ENCODE measurements at places on chromosomes 5 and 9. TPM values are rescaled to one million over a fixed set of nuclear protein-coding genes. Genes with fewer than 3 reads are reported as not detected.

DNA sequence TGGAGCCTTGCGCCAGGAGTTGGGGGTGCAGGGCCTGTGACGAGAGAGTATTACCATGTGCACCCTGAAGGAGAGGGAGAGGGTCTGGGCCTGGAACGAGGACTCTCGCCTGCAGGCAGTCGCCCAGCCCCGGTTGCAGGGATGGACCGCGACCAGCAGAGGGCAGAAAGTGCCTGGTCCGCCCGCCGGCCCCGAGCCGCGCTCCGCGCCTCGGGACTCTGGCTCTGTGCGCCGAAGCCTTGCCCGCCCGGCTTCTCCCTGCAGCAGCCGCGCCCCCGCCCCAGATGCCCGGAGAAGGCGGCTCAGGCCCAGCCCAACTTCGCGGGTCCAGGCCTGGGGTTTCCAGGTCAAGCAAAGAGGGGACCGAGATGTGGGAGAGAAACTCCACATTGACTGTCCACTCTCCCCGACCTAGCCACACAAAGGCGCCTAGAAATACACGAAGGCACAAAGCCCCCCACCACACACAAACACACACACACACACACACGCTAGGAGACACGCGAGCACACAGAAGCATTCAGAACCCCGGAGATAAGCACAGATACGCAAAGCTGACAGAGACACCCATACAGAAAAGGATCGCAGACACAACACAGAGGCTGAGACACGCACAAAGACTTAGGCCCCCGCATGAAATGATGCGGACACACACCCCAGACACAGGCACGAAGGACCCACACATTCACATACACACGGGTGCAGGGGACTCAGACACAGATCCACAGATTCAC, 2.0 kb upstream of the LMX1B start:
- DNase-seq: peak; percentile 93
- H3K27ac ChIP-seq: no peak overlapping the region
- H3K27me3 ChIP-seq: peaks cover 57% of the 10 kb centered on the region
- peaks cover under 1% of the 10 kb centered on the region for H3K36me3 ChIP-seq
- no peak overlapping the region for H3K4me3 ChIP-seq

DNA sequence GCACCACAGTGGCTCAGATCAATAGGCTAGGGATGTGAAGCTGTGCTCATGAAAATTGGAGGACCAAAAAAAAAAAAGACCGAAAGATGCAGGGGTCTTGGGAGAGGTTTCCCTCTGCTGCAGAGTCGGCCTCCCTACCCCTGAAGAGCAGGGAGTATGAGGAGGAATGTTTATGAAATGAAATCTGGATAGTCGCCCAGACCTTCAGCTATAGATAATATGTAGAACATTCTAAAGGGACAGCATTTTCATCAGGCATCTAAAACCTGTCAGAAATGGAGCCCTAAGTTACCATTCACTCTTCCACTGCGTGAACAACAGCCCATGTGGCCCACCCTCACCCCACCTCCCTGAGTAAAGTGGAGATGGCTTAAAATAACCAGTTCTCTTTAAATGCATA, 122.9 kb downstream of the TMEM174 start:
- peaks cover 44% of the 10 kb centered on the region for H3K27me3 ChIP-seq
- H3K4me3 ChIP-seq: no peak overlapping the region
- peaks cover 40% of the 10 kb centered on the region for H3K4me1 ChIP-seq
- no peak overlapping the region for H3K27ac ChIP-seq

GRCh38 chr5:368183-369084, 46.9 kb downstream of the AHRR start:
- no peak overlapping the region for H3K4me3 ChIP-seq
- H3K27ac ChIP-seq: peak overlapping the region; percentile 58
- H3K27me3 ChIP-seq: no peaks in the 10 kb centered on the region
- H3K4me1 ChIP-seq: peaks cover 32% of the 10 kb centered on the region
- H3K36me3 ChIP-seq: peaks cover 14% of the 10 kb centered on the region
- peak; percentile 75 for DNase-seq

GRCh38 chr5:168879929-168880328, 300.8 kb upstream of the PANK3 start:
- peak overlapping the region; percentile 52 for H3K27ac ChIP-seq
- H3K27me3 ChIP-seq: no peaks in the 10 kb centered on the region
- peak overlapping the region; percentile 8 for H3K4me3 ChIP-seq
- H3K4me1 ChIP-seq: peaks cover 41% of the 10 kb centered on the region

GRCh38 chr5:42583322-42583721, 160.1 kb downstream of the GHR start:
- H3K27ac ChIP-seq: no peak overlapping the region
- no peaks in the 10 kb centered on the region for H3K36me3 ChIP-seq
- H3K4me3 ChIP-seq: no peak overlapping the region
- H3K27me3 ChIP-seq: peaks cover 10% of the 10 kb centered on the region

- H3K36me3 ChIP-seq: peaks cover 11% of the 10 kb centered on the region
- peak overlapping the region; percentile 99 for H3K27ac ChIP-seq
- peaks cover 54% of the 10 kb centered on the region for H3K4me1 ChIP-seq
- DNase-seq: no peak
- H3K27me3 ChIP-seq: no peaks in the 10 kb centered on the region
- H3K4me3 ChIP-seq: peak overlapping the region; percentile 93
Measured at GRCh38 chr5:159101685-159102084, 2.0 kb upstream of the EBF1 start.

DNA sequence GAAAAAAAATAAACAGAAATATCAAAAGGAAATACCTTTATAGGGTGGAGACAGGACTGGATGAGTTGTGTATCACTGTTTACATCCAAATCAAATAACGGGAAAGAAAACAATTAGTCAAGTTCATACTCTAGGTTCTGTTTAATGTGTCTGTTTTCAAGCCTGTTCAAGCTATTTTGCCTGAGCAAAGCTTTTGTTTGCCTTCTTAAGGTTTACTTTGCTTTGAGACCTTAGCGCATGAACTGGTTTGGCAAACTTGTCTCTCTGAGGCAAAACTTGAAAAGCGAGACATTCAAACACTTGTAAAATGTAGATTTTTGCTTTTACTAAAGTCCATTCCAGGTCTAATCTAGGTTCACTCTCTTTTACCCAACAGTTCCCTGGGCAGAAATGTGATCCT, 174.1 kb upstream of the RFX3 start:
- peaks cover 3% of the 10 kb centered on the region for H3K4me1 ChIP-seq
- no peak overlapping the region for H3K4me3 ChIP-seq
- DNase-seq: no peak
- no peak overlapping the region for H3K27ac ChIP-seq
- H3K36me3 ChIP-seq: no peaks in the 10 kb centered on the region

- no peaks in the 10 kb centered on the region for H3K27me3 ChIP-seq
- no peaks in the 10 kb centered on the region for H3K36me3 ChIP-seq
- H3K27ac ChIP-seq: no peak overlapping the region
Measured at GRCh38 chr5:13659391-13659790, 285.1 kb downstream of the DNAH5 start.

DNA sequence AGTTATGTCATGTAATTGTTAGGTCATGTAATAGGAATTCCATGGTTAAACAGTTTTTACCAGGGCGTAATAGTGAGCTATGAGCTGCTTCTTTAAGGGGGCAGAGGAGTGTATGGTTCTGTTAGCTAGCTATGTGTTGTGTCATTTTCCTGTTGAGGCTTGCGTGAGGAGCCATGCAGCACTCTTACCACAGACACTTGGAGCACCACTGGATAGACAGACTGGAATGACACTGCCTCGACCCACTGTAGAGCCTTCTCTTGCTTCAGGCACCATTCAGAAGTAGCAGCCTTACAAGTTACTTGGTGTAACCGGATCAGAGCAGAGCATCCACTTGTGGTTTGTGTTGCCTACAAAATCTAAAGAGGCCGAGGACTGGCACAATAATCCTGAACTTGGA, 28.3 kb upstream of the STOM start:
- H3K4me3 ChIP-seq: no peak overlapping the region
- peaks cover 8% of the 10 kb centered on the region for H3K27me3 ChIP-seq
- H3K4me1 ChIP-seq: peaks cover 22% of the 10 kb centered on the region

- H3K4me1 ChIP-seq: no peaks in the 10 kb centered on the region
- no peaks in the 10 kb centered on the region for H3K36me3 ChIP-seq
- peaks cover 2% of the 10 kb centered on the region for H3K27me3 ChIP-seq
- H3K27ac ChIP-seq: no peak overlapping the region
Measured at GRCh38 chr5:24525414-24525813, 119.4 kb downstream of the CDH10 start.

DNA sequence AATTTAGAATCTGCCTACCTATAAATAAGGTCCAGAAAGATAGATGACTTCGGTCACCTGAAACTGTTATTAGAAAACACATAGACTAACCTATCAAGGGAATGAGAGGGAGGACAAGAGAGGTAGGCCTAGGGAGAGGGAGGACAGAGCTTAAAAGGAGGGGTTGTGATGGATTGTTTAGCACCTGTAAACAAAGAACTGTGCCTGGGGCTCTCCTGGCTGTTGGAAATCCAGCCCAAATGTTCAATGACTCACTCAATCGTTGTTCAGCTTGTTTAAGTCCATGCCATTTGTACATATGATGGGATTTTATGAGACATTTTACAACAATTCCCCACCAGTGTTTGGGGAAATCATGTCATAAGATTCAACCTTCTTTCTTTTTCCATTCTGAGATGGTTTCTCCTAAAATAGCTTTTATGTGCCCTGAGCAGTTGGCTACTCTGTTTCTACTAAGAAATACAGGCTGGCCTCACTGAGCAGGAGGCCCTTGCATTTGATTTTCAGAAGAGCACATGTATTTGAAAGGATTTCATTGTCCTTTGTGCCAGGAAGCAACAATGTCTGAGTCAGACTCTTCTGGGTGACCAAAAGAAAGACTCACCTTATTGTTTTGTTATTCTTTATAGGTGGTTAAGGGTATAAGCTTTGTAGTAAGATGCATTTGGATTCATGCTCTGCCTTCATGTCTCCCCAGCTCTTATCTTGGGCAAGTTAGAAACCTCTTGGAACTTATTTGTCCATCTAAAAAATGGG, 48.2 kb upstream of the GPR151 start:
- H3K4me3 ChIP-seq: no peak overlapping the region
- H3K36me3 ChIP-seq: no peaks in the 10 kb centered on the region
- no peak for DNase-seq
- H3K27me3 ChIP-seq: no peaks in the 10 kb centered on the region
- H3K4me1 ChIP-seq: peaks cover 18% of the 10 kb centered on the region

GRCh38 chr9:126844085-126844484, 16.4 kb upstream of the ZBTB34 start:
- DNase-seq: no peak
- peak overlapping the region; percentile 65 for H3K27ac ChIP-seq
- H3K4me1 ChIP-seq: peaks cover 19% of the 10 kb centered on the region
- no peaks in the 10 kb centered on the region for H3K36me3 ChIP-seq
- no peaks in the 10 kb centered on the region for H3K27me3 ChIP-seq

DNA sequence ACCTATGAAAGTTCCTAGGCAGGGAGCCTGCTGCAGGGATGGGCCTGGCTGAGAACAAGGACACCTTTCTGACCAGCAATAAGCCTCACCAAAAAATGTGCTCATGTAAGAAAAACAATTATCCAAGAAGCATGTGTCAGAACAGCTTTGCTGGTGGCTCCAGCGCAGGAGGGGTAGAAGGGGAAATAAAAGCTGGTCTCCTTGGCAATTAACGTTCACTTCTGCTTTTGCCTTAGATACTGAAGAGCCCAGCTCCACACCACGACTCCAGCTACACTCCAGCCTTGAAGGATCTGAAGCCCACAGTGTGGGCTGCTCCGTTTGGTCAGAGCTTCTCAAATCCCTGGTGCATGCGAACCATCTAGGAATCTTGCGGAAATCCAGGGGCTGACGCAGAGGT, 107.6 kb upstream of the PHYKPL start:
- H3K27me3 ChIP-seq: peaks cover 17% of the 10 kb centered on the region
- H3K4me1 ChIP-seq: no peaks in the 10 kb centered on the region
- no peak overlapping the region for H3K4me3 ChIP-seq

DNA sequence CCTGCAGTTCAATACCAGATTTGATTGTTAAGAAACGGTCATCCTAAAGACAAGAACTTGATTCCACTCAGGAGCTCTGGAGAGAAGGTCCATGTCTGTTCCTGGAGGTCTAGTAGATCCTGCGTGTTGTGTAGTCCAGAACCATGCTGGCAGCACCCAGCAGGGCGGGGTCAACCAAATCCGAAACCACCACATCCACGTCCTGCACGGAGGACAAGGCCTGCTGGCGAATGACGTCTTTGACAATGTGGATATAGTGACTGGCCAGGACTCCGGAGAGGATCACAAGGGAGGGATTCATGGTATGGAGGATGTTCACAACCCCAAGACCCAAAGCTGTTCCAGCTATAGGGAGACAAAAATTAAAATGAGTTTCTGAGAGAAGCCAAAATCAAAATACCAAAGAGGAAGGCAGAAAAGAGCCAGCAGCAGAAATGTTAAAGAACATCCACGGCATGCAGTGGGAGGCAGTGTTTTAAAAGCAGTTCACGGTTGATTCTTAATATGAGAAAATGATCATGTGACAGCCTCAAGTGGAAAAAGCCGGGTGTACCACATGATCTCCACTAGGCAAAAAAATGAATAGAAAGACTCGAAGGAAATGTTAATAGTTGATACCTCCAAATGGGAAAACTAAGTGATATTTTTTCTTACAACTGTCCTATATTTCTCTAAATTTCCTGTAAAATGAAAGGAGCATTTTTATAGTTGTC, 26.7 kb downstream of the CLTA start:
- no peaks in the 10 kb centered on the region for H3K27me3 ChIP-seq
- no peak overlapping the region for H3K4me3 ChIP-seq
- DNase-seq: no peak

GRCh38 chr9:34518110-34518616, 4.6 kb downstream of the ENHO start:
- H3K27ac ChIP-seq: no peak overlapping the region
- H3K4me3 ChIP-seq: no peak overlapping the region
- DNase-seq: peak; percentile 73
- H3K4me1 ChIP-seq: peaks cover 7% of the 10 kb centered on the region

GRCh38 chr5:156974328-156974727, 11.3 kb upstream of the TIMD4 start:
- peaks cover 6% of the 10 kb centered on the region for H3K27me3 ChIP-seq
- H3K27ac ChIP-seq: no peak overlapping the region
- H3K4me1 ChIP-seq: no peaks in the 10 kb centered on the region
- H3K36me3 ChIP-seq: no peaks in the 10 kb centered on the region

DNA sequence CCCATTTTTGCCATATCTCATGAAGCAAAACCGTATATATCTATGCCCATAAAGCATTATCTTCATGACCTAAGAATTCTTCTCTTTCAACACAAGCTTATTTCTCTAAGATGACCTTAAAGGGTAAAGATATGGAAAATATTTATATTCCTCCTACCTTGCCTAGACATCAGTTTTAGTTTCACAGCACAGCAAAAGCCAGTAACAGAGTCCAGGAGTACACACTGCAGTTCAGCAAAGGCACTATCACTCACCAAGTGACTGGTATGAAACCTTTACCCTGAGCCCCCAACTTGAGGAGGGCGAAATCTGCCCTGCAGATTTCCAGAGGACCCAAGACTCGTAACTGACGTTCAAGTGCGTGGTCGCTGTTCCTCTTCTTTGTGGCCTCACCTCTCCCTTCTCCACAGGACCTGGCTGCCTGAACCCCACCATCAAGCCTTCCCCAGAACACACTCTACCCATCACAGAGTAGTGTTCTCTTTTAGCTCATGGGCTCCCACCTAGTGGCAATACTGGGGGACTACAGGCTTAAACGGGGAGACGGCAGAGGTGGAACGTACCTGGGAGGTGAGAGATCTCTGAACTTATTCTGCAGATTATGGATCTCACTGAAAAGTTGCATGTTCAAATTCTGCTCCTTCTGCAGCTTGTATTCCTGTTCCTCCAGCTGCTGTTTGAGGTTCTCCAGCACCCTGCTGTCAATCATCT, 141.0 kb downstream of the CDK5RAP2 start:
- H3K36me3 ChIP-seq: peaks cover 19% of the 10 kb centered on the region
- no peak for DNase-seq
- H3K4me3 ChIP-seq: no peak overlapping the region

Gene PRR7
- total RNA-seq: 4.8 TPM

Gene TXNDC8
- total RNA-seq: not detected

Gene FAM221B
- not detected for total RNA-seq

Gene ANKDD1B
- total RNA-seq: 0.72 TPM

Gene GHR
- 5.4 TPM for total RNA-seq

Gene IL5
- not detected for total RNA-seq

Gene PCDHB9
- 3.1 TPM for total RNA-seq

Gene SHOC1
- not detected for total RNA-seq

Gene EGFLAM
- total RNA-seq: 0.12 TPM

Data from chondrocyte (in vitro differentiated cells).